ENCODE measurements at places on chromosomes 7 and 10.

DNA sequence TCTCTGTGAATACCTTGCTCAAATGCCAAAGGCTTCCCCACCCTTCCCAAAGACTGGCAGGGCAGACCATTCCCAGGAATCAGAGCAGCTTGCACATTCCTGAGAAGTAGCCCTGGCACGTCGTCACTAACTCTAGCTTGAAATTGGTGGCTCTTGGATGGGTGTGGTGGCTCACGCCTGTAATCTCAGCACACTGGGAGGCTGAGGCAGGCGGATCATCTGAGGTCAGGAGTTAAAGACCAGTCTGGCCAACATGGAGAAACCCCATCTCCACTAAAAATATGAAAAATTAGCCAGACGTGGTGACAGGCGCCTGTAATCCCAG lies 108.2 kb upstream of the MPP7 start:
- no peak for DNase-seq

GRCh38 chr7:139029353-139029752 lies 6.5 kb downstream of the ZC3HAV1L start:
- DNase-seq, result no peak

- DNase-seq, result no peak
Measured at GRCh38 chr10:124306922-124307371, 111.8 kb downstream of the OAT start.

DNA sequence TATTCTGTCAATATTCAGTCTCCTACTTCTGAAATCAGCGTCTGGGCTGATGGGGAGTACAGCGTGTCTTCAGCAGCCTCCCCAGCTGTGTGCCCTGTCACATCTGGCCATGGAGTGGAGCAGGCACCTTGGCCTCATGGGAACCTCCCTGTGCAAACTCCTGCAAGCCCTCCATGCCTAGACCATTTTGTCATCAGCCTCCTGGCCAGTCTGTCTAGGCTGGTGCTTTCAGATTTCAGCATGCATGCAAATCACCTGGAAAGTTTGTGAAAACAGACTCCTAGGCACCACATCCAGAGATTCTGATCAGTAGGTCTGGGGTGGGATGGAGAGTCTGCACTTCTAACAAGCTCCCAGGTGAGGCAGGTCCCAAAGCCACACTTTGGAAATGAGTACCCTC lies 26.2 kb upstream of the CCSER2 start:
- no peak for DNase-seq

DNA sequence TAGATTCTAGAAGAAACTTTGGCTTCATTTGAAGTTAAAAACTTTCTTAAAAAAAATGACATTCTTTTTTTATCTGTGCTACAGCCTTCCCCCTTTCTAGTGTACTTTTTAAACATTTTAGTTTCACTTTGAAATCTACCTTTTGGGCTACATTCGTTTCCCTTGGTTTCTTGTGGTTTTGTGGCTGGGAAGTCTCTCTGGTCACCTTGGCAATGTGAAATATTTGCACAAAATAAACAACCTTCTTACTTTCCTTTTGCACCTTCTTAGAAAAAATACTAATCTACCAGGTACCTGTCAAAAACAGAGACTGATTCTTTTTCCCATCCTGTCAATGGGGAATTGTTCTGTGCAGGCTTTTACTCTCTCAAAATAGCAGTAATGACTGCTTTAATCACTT lies 350.2 kb downstream of the GATA3 start:
- DNase-seq, result no peak

- no peak for DNase-seq
Measured at GRCh38 chr7:27147199-27148030, at the start of gene HOXA6. HOXA6 (minus strand) TSS chr7:27147774; CDS start chr7:27147749, 25 bp downstream.

DNA sequence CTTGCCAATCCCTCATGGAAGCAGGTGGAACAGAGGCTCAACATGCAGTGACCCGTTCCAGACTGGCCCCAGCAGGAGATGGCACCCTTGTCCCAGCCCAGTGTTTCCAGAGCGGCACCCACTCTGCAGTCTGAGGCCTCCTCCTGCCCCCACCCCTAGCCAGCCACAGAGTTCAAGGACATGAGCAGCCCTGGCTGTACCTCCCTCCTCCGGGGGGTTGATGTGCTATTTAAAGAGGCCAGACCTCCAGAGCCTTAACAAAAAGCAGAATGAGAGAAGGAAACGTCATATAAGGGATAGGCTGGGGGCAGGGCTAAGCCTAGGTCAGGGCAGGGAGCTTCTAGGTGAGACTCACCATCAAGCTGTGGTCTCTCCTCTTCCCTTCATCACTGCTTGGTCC lies 115.7 kb upstream of the NANOS1 start:
- no peak for DNase-seq

DNA sequence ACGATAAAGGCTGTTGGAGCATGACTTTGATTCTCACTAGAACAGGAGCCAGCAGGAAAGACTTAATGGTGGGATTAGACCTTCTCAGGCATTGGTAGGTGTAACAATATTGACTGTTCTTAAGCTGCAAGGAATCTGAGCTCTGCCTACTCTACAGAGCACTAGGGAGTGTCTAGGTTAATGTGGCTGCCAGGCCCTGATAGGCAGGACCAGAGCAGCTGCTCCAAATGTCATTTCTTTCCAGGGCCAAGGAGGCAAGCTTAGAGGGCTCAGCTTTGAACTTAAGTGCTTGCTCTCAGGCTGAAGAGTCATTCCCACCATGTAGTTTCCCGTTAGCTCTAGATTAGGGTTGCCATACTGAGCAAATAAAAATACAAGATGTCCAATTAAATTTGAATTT lies 96.8 kb downstream of the RAB18 start:
- no peak for DNase-seq

- DNase-seq, result peak; percentile 43
Measured at GRCh38 chr10:89470628-89471027, 56.3 kb downstream of the IFIT5 start.

GRCh38 chr7:143285806-143286521 lies 1.2 kb downstream of the TMEM139 start:
- no peak for DNase-seq

DNA sequence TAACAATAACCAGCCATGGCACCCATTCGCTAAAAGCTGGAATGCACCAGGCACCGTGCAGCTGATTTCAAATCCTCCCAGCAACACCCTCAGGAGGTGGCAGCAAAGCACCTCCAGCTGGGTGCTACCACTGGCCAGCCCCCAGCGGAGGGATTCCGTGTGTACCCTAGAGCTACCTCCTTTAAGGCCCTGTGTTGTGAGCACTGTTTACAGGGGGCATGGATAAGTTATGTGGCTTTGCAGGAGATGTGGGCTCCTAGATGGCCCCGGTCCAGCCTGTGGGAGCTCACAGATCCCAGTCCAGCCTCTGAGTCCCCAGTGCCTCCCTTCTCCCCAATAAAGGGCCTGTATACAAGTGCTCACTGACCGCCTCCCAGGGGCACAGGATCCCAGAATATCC lies 27.1 kb downstream of the TNRC18 start:
- DNase-seq, result no peak

DNA sequence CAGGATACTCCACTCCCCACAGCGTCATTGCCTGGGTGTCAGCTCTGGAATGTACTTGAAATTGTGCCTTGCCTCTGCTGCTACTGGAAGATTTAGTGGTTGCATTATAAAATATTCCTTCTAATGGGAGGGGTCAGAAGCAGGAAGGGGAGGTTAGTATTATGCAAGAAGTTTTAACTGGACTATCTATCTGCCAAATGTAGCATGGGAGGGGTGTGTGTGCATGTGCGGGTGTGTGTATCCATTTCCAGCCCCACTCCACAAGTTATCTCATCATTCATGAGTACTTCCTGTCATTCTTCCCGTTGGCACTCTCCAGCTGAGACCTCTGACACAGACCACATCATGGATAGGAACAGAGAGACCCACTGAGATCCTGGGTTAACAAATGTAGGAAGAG lies 13.4 kb downstream of the MBL2 start:
- DNase-seq, result no peak

GRCh38 chr7:132773527-132773956 lies 197.3 kb upstream of the PLXNA4 start:
- DNase-seq, result no peak

DNA sequence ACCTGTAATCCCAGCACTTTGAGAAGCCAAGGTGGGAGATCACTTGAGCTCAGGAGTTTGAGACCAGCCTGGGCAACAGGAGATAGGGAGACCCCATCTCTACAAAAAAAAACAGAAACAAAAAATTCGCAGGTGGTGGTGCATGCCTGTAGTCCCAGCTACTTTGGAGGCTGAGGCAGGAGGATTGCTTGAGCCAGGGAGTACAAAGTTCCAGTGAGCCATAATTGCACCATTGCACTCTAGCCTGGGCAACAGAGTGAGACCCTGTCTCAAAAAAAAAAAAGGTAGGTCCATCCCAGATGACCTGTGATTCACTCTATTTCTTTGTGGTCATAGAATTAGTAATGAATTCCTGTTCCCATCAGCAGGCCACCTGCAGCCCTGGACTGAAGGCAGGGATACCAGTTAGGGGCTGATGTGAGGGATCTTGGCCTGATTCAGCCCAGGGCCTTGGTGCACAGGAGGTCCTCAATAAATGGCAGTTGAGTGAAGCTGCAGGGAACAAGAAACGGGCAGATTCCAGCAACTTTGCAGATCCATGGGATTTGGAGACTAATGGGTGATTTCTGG lies at the start of gene MYH16:
Gene MYH16, plus strand, starts transcription at position 364 of the 570 bp plus-strand sequence.
- DNase-seq, result no peak

DNA sequence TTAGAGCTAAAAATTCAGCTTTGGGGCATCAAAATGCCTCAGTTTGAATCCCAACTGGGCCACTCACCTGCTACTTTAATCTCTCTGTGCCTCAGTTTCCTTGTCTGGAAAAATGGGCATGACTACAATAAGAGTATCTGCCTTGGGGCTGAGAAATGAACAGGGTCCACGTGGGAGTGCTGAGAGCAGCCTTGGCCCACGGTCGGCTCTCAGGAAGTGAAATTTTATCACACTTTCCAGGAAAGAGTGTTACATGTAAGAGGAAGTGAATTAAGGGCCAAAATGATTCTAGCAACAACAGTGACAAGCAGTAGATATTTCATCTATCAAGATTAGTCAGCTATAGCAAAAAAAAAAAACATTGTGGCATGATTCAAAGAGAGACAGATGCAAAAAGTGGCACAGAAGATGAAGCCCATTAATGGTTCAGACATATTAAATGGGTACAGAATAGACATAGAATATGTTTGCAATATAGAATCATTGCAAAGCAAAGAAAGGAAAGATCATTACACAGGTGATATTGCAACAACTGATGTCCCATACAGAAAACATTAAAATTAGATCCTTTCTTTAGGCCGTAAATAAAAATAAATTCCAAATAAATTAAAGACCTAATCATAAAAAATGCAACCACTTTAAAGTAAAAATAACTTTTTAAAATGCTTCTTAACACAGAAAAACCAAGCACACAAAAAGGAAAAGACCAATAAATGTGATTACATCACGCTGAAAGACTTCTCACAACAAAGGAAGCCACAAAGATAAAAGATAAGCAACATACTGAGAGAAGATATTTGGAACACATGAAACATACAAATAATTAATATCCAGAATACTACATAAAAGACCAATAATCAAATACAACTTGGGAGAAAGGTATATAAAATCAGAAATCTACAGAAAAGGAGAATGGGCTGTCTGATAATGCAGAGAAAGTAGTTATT lies 4.3 kb downstream of the TMEM273 start:
- DNase-seq, result no peak

DNA sequence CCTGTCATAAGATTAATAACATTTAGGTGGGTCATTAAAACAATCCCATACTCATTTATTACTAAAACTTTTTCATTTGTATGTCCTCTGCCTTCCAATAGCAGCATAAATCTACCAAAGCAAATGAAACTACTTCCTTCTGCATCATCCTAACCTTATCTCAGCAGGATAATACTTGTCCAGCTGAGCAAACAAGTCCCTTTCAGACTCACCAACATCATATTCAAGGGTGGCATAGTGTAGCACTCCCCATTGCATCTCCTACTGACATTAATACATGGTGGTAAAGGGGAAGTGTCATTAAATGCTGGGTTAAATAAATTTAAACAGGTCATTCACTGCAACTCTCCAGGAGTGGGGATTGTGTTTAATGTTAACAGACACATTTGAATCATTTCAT lies 3.4 kb upstream of the MINDY3 start:
- no peak for DNase-seq

DNA sequence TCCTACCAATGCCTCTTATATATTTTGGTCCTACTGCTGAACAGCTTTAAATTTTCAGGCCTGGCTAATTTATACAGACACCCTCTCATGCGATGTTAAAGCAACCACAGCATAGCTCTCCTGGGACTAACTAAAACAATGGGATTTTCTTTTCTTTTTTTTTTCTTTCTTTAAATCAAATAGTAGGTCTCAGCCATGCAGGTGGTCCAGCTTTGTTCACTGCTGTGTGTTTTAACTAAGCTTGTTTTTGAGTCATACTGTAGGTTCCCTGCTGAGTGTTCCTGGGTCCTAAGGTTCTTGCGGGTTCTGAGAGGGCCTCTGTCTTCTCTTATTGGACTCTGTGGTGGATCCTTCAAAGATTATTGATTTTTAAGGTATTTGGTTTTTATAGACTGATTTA lies 113.1 kb upstream of the SORCS1 start:
- DNase-seq, result no peak

- no peak for DNase-seq
Measured at GRCh38 chr10:29273478-29273877, 15.4 kb upstream of the LYZL1 start.

DNA sequence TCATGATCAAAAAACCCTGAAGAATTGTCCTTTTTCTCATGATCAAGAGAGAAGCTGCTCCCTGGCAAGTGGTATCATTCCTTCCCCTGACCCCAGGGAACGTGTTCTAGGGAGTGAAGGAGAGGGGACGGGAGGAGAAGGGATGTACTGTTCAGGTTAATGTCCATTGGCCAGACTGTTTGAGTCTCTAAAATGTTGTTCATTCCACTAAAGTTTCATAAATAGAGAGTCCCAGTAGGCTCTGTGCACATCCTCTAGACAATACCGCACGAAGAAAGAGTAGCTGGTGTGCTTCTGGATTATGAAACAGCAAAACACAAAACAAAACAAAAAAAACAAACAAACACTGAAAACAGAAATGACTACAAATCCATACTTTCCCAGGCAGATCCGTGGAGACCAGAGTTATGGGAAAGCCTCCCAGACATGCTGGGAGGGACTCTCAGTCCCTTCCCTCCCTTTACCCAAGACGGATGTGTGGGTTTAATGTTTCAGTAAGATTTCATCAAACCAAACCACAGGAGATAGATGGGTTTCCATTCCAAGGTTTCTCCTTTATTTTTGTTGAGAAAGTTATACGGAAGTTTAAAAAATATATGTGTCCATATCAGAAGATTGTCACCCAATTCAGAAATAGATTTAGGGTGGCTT lies 66.5 kb upstream of the TNS3 start:
- peak; percentile 77 for DNase-seq

GRCh38 chr7:98733036-98733435 lies 116.0 kb downstream of the NPTX2 start:
- DNase-seq, result peak; percentile 31

DNA sequence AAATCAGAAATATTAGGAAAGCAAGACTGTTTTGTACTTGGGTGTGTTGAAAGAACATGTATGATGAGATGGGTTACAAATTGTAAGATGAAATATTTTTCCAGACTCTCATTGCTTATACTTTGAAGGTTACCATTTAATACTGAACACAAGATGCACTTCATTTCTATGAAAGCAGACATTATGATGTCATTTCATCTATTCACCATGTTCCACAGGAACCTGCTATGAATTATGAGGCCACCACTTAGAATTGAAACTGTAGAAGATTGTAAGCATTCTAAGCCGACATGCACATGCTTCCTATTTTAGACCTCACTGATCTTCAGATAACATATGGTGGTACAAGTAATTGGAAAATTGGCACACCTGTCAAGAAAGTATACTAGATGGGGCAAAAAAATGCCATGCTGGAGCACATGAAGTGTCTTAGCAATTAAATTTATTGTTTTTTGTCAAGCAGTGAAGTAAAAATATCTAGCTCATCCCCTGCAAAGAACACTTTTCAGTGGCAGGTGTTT lies 195.0 kb downstream of the PHF14 start:
- DNase-seq, result no peak
